Stimulated activated CD4-positive, alpha-beta T cell treated with anti-CD3 and anti-CD28 coated beads, TNF-alpha, amount 100 ng/mL, for 1 hour (primary cell): ENCODE measurements at places on chromosomes 5 and 9.

GRCh38 chr9:95049761-95050160 is 267.7 kb downstream of the FANCC start:
- DNase-seq = no peak

- DNase-seq = no peak
Observed at GRCh38 chr5:43313854-43314457, 744 bp upstream of the HMGCS1 start.

DNA sequence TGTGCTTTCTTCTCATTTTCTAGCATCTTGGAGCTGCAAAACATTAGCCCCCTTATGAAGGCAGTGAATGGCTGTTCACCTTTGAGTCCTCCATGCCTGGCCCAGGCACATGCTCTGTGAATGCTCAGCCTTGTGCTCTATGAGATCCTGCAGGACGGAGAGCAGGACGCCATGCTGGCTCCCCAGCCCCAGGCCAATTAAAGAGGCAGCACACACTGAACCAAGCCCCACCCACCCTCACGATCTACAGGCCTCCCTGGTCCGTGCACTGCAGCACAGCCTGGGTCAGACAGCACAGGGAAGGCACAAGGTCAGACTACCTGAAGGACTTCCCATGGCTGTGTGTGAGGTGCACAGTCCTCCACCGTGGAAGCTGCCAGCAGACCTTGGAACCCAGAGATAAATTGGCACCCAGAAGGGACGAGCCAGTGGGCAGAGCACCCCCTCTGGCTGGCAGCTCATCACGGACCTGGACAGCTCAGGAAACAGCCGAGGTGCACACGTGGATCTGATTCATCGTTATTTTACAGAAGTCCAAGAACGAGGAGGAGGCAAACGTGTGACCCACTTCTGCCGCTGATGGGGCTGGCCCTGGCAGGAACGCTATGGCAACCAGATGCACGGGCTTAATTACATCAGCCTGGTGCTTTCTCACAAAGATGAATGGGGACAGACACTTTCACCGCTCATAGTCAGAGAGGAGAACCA is 59.5 kb downstream of the OLFM1 start:
- no peak for DNase-seq

DNA sequence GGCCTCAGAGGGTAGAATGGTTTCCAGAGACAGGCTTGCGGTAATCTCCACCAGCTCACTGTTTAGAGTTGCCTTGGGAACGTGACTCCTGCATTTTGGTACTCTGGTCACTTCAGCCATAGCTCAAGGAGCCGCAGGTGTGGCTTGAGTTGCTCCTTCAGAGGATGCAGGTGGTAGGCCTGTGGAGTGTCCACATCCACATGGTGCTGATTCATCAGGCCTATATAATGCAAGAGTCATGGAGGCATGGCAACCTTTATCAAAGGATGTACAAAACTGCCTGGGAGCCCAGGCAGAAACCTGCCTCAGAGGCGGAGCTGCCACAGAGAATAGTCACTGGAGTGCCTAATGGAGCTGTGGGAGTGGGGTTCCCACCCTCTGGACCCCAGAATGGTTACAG is 114.2 kb downstream of the ANXA1 start:
- no peak for DNase-seq

- DNase-seq = no peak
Observed at GRCh38 chr5:86532429-86532828, 85.3 kb upstream of the COX7C start.

DNA sequence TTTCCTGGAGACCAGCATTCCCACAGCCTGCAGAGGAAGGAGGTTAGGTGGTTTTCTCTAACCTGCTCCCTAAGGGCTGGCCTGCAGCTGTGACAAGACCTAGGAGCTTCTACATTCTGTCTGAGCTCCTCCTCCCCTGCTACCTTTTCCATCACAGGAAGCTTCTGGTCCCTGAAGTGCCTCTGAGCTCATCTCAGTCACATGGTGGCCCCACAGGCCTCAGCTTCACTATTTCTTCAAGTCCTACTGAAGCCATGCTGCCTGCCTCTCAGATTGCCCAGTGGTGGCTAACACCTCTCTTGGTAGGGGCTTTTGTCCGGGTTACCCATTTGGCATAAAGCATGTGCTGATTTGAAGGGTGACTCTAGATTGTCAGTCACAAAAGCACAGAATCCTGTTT is 259.4 kb downstream of the CRB2 start:
- no peak for DNase-seq
